HFF-Myc (cell line): ENCODE measurements at places on chromosomes 6 and 20.

- DNase-seq = no peak
Observed at GRCh38 chr6:29680416-29680815, 536 bp downstream of the ZFP57 start.

GRCh38 chr6:157034436-157035230, 257.5 kb downstream of the ARID1B start:
- DNase-seq = no peak

GRCh38 chr20:44586289-44586911, 4.0 kb downstream of the PKIG start:
- no peak for DNase-seq

DNA sequence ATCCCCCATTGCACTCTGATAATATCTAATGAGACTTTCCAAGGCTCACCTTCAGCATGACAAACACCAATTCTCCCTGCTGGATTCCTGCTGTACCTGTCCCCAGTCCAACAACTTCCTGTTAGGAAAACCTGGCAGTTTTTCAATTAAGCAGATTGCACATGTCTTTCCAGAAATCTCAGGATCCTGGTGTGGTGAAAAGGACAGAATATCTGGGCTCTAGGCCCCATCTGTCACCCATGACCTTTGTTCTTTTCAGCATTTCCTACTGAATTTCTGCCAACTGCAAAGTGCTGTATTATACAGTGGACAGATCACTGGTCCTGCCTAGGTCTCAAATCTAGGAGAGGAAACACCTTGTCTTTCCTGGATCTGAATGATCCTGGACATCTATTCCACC, 27.7 kb upstream of the DTNBP1 start:
- DNase-seq = no peak

DNA sequence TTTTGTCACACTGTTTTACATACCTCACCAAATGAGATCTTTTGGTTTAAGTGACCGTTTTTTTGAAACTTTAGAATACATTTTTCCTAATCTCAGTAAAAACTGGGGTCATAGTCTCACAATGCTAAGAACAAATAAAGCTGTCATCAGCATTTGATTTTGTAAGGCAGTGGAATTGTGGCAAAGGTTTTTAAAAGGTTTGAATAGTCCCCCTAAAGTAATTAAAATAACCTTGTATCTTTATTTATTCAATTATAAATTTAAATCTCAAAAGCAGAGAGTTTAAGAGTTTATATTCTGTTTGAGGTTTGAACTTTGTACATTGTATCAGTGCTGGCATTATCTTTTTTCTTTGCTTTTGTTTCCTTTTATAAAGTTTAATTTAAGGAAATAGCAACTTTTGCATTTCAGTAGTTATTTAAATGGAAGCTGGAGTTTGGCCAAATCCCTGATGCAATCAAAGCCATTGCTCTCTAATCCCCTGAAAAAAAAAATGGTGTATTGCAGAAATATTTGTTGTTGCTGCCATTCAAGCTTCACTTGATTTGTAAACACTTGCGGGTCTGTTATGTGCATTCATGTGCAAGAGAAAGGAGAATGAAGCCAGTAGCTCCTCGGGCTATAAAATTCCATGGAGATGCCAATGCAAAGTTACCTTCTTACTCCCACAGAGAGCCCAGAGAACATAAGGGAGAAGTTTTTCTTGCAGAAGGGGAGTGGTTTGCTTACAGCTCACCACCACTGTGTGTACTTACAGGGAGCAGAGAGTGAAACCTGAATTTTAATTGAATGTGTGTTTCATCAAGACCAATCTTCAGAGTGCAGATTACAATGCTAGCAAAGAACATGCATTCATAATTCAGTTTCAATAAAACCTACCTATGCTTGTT, 391.8 kb downstream of the ARHGAP18 start:
- DNase-seq = no peak
